Stimulated activated CD4-positive, alpha-beta T cell treated with anti-CD3 and anti-CD28 coated beads, Interleukin-1b, Interleukin-23, amount 100 ng/mL, for 1 hour (primary cell): ENCODE measurements at places on chromosomes 3 and 15.

DNA sequence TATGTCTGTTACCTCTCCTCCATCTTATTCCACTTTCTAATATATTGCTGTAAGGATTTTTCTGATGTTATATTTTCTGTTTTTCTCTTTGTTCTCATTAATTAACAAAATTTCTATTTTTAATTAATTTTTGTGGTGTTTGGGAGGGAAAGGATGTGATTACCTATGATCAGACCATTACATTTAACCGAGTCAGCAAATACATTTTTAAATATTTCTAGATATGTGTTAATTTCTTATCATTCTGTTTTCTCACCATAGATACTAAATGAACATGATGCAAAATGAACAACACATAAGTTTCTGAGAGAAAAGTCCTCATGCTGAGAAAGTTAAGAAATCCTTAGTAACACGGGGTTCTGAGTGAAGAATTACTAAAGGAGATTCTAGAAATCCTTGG lies 80.6 kb upstream of the P2RY1 start:
- no peak for DNase-seq

- no peak for DNase-seq
Measured at GRCh38 chr3:120324190-120324589, 25.0 kb downstream of the LRRC58 start.

GRCh38 chr3:175672119-175672689 lies 813.1 kb downstream of the NAALADL2 start:
- DNase-seq, result no peak

GRCh38 chr3:49553324-49553691 lies 969 bp upstream of the BSN start:
- no peak for DNase-seq

DNA sequence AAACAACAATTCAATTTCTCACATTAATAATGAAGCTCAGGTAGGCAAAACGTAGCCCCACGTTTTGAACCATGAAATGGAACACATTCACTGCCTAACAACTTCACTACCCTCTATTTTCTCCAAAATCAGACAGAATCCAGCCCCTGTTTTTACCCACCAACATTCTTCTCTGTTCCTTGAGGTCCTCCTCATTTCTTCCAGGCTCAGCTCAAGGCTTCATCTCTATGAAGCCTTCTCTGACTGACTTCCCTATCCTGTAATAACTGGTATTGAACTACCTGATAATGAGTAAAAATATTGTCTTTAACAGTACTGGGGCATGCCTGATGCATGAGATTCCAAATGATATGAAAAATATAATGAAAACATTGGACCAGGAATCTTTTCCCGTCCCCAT lies 2.2 kb downstream of the TFRC start:
- DNase-seq, result no peak

DNA sequence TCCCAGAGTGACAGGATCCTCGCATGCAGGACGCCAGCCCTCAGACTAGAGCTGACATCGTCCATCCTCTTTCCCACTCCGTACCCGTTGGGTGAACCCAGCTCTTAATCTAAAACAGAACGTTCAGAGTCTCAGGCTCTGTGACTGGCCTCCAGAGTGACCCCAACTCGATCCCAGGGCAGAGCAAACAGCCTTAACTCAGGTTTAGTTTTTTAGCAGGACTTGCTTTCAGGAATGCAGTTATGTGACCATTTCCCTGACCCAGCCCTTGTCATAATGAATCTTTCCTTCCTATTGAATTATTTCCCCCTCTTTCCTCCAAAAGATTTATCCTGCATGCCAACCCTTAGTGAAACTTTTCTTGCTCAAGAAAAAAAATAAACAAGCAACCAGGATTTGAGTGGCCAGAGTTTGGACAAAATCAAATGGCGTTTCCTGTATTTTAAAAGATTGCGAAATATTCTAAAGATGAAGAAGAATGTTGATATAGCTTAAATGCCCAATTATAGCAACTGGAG lies 47.8 kb upstream of the RARB start:
- no peak for DNase-seq

GRCh38 chr3:138378331-138378730 lies 30.0 kb downstream of the MRAS start:
- no peak for DNase-seq

DNA sequence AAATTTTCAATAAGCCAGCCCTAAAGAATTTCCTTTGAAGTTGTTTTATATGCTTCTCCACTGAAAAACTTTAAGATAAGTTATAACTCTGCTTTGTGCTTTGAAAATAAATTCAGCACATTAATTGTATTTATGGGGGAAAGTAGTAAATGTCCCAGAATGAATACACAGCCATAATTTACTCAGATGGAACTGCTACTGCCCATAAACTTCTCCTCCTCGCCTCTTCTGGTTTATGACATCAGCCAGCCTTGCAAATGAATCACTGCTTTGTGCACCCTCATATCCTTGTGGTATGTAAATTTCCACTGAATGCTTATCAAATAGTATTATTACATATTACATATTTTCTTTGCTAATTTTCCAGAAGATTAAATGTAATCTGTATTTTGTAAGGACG lies 302.0 kb downstream of the DIPK2A start:
- no peak for DNase-seq

DNA sequence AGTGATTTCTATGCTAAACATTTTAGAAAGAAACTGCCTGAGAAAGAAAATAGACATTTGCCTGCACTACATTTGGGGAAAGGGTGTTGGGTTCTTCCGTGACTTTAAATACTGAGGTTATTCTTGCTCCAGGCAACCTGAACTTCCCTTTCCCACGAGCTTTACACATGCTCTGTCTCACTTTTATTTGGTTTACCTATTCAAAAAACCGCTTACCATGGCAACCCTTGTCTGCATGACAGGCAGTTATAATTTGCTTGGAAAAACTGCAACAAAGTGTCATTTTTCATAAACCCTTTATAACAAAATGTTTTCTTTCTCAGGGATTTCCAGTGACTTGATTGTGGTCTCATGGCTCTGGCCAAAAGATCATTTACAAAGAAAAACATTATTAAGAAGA lies 416.3 kb upstream of the MEIS2 start:
- no peak for DNase-seq

GRCh38 chr15:89888214-89888804 lies 5.5 kb downstream of the AP3S2 start:
- DNase-seq, result no peak

DNA sequence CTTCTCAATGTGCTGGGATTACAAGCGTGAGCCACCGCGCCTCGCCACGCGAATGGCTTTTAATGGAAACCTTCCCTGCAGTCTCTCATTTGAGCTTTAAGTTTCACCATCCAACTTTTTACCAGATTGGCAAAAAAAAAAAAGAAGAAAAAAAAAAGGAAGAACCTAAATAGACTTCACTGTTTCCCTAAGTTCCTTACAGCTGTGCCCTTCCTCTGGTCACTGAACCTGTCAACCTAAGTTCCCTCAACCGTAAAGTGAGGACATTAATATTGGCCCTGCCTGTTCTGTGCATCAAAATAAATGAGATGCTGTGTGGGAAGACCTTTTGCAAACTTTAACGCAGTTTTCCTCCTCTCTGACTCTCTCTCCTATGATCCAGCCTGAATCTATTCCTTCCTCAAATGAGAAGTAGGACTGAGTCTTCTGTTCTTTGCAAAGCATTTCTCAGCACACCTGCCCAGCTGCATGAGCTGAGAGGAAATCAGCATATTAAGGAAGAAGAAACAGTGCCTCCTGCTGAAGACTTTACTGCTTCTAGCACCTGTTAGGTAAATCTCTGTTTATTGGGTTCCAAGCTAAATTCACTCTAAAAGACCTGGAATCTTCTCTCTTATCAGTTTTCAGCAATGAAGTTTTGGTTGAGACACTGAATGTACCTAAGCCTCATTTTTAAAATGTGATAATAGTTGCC lies 99.6 kb upstream of the ETV5 start:
- DNase-seq, result no peak

DNA sequence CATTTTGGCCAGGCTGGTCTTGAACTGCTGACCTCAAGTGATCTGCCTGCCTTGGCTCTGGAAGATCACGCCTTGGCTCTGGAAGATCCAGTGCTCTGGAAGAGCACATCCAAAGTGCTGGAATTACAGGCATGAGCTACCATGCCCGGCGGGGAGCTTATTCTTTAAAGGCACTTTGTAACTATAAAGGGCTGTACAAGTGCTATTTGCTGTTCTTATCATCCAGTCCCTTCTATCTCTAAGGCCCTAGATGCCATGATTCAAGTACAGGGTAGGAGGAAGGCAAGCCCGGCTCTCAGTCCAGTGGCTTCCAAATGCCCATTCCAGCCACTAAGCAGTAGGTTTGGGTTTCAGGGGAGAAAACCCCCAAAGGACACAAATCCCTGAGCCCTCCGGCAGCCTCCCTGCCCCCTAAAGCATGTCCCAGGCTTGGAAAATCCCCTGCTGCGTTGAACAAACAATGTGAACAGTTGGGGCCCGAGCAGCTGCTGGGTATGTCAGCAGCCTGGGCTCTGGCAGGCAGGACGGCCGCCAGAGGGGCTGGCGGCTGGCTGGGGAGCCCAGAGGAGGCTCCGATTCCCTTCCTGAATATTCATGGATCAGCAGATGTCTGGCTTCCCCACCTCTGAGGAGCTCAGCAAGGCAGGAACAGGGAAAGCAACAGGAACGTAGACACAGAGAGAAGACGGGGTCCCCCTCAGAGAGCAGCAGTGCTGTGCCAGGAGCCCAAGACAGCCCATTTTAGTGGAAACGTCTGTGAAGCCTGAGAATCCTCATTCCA lies 7.7 kb downstream of the IGDCC4 start:
- DNase-seq, result no peak

- DNase-seq, result no peak
Measured at GRCh38 chr15:27936164-27936563, 163.0 kb downstream of the OCA2 start.
